Ovary (tissue), 10 donors: ENCODE measurements at places on chromosomes 4 and X. TPM values are rescaled to one million over a fixed set of nuclear protein-coding genes. Genes with fewer than 3 reads are reported as not detected.

GRCh38 chr4:108005807-108006206 lies 16.1 kb downstream of the HADH start:
- no peak for DNase-seq
- H3K27ac ChIP-seq: no peak overlapping the region
- H3K27me3 ChIP-seq: no peaks in the 10 kb centered on the region
- no peak overlapping the region for H3K4me3 ChIP-seq

HTN3 gene
- total RNA-seq: not detected

CSAG3 gene
- total RNA-seq: not detected

DNA sequence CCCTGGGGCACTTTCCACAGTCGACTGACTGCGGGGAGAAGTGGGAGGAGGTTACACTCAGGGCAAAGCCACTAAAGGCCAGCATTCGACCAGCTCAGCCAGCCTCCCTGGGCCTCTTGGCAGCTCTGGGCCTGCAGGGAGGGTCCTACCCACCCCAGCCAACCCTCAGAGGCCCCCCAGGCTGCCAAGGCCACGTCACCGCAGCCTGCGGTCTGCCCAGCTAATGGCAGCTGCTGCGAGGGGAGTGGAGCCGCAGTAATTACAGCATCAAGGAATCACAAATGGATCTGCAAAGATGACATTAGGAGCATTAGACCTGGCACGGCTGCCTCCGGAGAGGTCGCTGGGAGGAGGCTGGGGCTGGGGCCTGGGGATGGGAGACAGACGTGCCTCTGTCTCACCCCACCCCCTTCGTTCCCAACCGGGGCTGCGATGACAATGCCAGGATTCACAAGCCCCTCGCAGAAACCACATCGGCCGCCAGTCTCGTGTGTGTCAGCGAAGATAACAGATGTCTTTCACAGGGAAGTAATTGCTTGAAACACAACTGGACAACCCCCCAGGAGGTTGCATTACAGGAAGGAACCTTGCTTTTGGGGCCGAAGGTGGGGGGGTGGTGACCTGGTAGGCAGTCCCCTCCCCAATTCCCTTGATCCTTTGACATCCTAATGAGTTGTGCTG lies 367.6 kb downstream of the BCOR start:
- H3K27me3 ChIP-seq: no peaks in the 10 kb centered on the region
- H3K36me3 ChIP-seq: no peaks in the 10 kb centered on the region
- no peak overlapping the region for H3K27ac ChIP-seq
- H3K4me3 ChIP-seq: no peak overlapping the region
- DNase-seq: no peak

- H3K36me3 ChIP-seq: no peaks in the 10 kb centered on the region
These were observed 115.7 kb upstream of the LSM6 start for GRCh38 chr4:146059865-146060264.

- H3K27me3 ChIP-seq: no peaks in the 10 kb centered on the region
- H3K27ac ChIP-seq: no peak overlapping the region
- no peak overlapping the region for H3K4me3 ChIP-seq
- H3K36me3 ChIP-seq: no peaks in the 10 kb centered on the region
These were observed 22.2 kb downstream of the TRIM61 start for GRCh38 chr4:164955107-164955805.

DNA sequence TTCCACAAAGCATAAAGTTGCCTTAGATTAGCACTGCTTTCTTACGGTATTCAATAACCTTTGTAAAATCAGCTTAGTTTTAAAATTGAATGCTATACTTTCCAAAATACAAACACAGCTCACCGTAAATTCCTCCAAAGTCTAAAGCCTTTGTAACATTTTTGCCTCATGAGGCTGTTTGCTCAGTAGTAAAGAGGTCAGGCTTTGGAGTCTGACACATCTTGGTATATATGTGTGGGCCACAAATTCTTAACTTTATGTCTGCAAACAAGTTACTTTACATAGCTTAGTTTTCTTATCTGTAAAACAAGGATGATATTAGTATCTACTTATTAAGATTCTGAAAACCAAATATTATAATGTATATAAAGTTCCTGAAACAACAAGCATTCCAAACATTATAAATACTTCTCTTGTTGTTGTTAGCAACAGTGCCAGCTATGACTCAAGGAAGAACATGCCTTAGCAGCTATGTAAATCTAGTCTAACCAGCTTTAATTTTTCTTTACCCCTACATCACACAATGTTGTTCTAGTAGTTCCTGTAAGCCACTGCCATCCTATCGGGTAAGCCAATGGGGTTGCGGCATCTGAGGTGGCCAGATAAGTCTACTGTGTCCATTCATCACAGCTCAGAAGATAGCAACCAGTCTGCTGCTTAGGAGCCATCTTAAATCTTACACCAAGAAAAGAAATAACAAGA lies 709.0 kb downstream of the KLHL13 start:
- H3K4me1 ChIP-seq: no peaks in the 10 kb centered on the region
- no peaks in the 10 kb centered on the region for H3K27me3 ChIP-seq
- no peak overlapping the region for H3K27ac ChIP-seq

YY2 gene
- total RNA-seq: 1.2 TPM

DNA sequence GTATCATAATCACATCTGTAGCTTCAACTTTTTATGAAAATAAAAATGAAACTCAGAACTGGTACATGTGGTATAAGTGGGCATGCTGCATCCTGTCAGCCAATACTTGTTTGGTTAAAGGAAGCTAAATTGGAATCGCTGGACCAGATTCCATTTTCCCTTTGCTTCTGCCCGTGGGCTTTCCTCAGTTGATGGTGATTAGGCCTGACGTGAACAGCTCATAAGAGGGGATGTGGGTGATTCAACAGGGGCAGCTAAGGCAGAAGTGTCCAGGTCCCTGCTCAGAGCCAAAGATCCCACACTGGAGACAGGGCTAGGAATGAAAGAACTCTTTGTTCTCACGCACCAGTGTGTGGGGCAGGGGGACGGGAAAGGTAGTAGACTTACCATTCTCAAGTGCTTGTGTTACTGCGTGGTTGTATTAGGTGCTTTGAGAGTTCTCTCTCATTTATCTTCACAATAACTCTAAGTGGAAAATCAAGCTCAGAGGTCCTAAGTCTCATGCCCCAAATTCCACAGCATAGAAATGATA lies 63.2 kb upstream of the GUCY1A1 start:
- H3K4me1 ChIP-seq: no peaks in the 10 kb centered on the region
- no peak overlapping the region for H3K27ac ChIP-seq
- no peaks in the 10 kb centered on the region for H3K36me3 ChIP-seq
- no peaks in the 10 kb centered on the region for H3K27me3 ChIP-seq
- H3K4me3 ChIP-seq: no peak overlapping the region

DNA sequence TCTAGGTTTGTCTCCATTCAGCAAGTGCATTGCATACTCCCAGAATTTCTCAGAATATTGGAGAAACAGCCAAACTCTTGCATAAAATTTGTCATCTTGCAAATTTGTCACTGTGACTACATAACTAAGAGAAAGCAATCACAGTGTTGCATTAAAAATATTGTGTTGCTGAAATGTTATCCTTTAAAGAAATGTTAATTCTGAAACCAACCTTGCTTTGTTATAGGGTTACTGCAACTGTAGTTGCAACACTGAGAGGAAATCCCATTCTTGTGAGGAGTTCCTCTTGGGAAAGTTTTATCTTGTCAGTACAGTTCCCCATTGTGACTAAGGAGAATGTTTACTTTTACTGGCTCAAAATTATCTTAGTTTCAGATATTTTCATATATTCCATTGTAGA lies 20.9 kb downstream of the CYBB start:
- no peak overlapping the region for H3K27ac ChIP-seq
- no peak overlapping the region for H3K4me3 ChIP-seq
- no peaks in the 10 kb centered on the region for H3K4me1 ChIP-seq
- no peaks in the 10 kb centered on the region for H3K36me3 ChIP-seq
- H3K27me3 ChIP-seq: no peaks in the 10 kb centered on the region

GRCh38 chrX:118603981-118604380 lies 108.4 kb downstream of the DOCK11 start:
- H3K4me1 ChIP-seq: no peaks in the 10 kb centered on the region
- H3K27ac ChIP-seq: no peak overlapping the region
- no peak for DNase-seq
- H3K27me3 ChIP-seq: no peaks in the 10 kb centered on the region
- H3K4me3 ChIP-seq: no peak overlapping the region

FATE1 gene
- not detected for total RNA-seq

GRCh38 chr4:109355835-109356234 lies 53.4 kb upstream of the COL25A1 start:
- no peak overlapping the region for H3K4me3 ChIP-seq
- H3K27me3 ChIP-seq: no peaks in the 10 kb centered on the region
- no peaks in the 10 kb centered on the region for H3K36me3 ChIP-seq

- no peak overlapping the region for H3K27ac ChIP-seq
- peak; percentile 42 for DNase-seq
- H3K27me3 ChIP-seq: no peaks in the 10 kb centered on the region
- H3K4me3 ChIP-seq: peak overlapping the region; percentile 68
These were observed 2.2 kb downstream of the KIT start for GRCh38 chr4:54659749-54660535.

- DNase-seq: no peak
- no peaks in the 10 kb centered on the region for H3K27me3 ChIP-seq
- no peak overlapping the region for H3K4me3 ChIP-seq
- H3K36me3 ChIP-seq: no peaks in the 10 kb centered on the region
- H3K4me1 ChIP-seq: no peaks in the 10 kb centered on the region
These were observed 27.7 kb downstream of the STEEP1 start for GRCh38 chrX:119537487-119537886.

CFP gene
- total RNA-seq: 0.72 TPM

DNA sequence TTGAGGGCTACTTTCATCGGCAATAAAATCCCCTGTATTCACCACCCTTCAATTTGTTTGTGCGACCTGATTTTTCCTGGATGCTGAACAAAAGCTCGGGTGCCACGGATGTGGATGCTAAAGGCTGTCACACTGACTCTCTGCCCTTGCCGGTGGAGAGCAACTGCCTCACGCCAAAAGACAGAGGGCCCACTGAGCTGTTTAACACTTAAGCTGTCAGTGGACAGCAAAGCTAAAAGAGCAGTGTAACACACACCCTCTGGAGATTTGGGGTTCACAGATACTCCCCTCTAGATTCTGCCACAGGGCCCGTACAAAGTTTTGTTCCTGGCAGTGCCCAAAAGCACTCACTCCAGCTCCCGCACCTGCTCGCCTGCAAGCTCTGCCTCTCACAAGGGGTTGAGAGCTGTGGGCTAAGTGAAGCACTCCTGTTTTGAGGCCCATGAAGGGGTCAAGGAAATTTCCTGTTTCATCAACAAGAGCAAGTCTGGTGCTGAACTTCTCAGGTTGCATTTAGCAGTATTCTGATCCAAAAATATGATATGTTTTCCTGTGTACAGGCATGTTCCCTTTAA lies 1571.9 kb downstream of the ADGRL3 start:
- no peak overlapping the region for H3K27ac ChIP-seq
- DNase-seq: no peak
- H3K4me3 ChIP-seq: no peak overlapping the region
- no peaks in the 10 kb centered on the region for H3K4me1 ChIP-seq
- H3K27me3 ChIP-seq: no peaks in the 10 kb centered on the region

GRCh38 chr4:128177498-128177897 lies 110.1 kb downstream of the PGRMC2 start:
- H3K27me3 ChIP-seq: no peaks in the 10 kb centered on the region
- H3K36me3 ChIP-seq: no peaks in the 10 kb centered on the region
- DNase-seq: no peak
- no peaks in the 10 kb centered on the region for H3K4me1 ChIP-seq
- no peak overlapping the region for H3K4me3 ChIP-seq

DNA sequence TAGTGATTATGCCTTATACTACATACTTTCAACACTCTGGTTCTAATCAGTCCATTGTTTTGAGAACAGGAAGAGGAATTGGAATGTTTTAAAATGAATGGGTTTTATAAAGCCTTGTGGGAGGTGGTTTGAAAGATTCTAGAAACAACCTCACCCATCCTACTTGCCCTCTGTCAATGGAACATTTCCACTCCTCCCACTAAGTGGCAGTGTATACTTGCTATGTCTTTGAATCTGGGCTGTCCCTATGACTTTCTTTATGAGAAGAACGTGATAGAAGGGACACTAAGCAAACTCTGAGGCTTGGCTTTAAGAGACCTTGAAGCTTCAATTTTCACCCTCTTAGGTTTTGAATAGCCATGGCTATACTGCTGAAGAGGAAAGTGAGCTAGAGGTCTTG lies 611.2 kb downstream of the PPP4R3C start:
- no peak overlapping the region for H3K27ac ChIP-seq
- H3K4me3 ChIP-seq: no peak overlapping the region
- no peaks in the 10 kb centered on the region for H3K27me3 ChIP-seq
- no peak for DNase-seq
- no peaks in the 10 kb centered on the region for H3K4me1 ChIP-seq
- H3K36me3 ChIP-seq: no peaks in the 10 kb centered on the region

DNA sequence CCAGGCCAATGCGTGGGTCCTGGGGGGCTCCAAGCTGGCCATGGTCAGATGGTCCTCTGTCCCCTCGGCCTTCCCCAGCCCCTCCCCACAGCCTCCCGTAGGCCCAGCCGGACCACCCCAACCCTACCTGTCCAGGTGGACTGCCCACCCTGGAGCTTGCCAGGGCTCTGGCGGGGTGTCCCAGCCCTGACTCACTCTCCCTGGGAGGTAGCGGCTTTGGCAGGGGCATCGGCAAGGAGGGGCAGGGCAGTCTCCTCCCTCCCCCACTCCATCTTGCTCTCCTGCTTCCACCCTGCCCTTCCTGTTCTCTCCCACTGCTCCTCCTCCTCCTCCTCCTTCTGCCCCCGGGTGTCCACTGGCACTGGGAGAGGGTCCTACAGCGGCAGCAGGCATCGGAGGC lies 7.4 kb downstream of the BGN start:
- H3K4me1 ChIP-seq: no peaks in the 10 kb centered on the region
- no peaks in the 10 kb centered on the region for H3K27me3 ChIP-seq
- H3K27ac ChIP-seq: no peak overlapping the region

- H3K27me3 ChIP-seq: no peaks in the 10 kb centered on the region
- no peaks in the 10 kb centered on the region for H3K36me3 ChIP-seq
- no peaks in the 10 kb centered on the region for H3K4me1 ChIP-seq
- H3K27ac ChIP-seq: no peak overlapping the region
These were observed 37.3 kb downstream of the CASP6 start for GRCh38 chr4:109665783-109666485.

DNA sequence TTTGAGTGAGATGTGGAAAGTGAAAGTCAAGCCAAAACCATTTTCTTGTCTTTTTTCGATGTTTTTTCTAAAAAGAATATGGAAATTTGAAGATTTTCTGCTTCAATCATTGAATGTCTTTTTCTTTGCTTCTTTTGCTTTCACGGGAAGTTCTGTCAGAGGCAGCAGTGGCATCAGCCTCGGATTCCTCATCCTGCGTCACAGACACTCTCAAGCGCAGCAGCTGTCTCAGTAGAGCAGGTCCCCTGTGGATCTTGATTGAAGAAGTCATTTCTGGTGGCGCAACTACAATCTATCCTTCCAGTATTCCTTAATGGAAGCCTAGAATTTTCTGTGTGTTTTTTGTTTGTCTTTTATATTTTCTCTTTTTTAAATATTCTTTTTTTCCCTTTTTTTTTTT lies 52.7 kb upstream of the NEIL3 start:
- H3K27me3 ChIP-seq: no peaks in the 10 kb centered on the region
- no peaks in the 10 kb centered on the region for H3K4me1 ChIP-seq
- H3K27ac ChIP-seq: no peak overlapping the region
- H3K4me3 ChIP-seq: no peak overlapping the region
- H3K36me3 ChIP-seq: no peaks in the 10 kb centered on the region
- no peak for DNase-seq
